Inflammatory macrophage treated with lipopolysaccharide for 1 hour (primary cell): ENCODE measurements at places on chromosomes 12 and 14.

GRCh38 chr14:100032738-100033137 is 32.5 kb upstream of the EVL start:
- DNase-seq, result no peak

DNA sequence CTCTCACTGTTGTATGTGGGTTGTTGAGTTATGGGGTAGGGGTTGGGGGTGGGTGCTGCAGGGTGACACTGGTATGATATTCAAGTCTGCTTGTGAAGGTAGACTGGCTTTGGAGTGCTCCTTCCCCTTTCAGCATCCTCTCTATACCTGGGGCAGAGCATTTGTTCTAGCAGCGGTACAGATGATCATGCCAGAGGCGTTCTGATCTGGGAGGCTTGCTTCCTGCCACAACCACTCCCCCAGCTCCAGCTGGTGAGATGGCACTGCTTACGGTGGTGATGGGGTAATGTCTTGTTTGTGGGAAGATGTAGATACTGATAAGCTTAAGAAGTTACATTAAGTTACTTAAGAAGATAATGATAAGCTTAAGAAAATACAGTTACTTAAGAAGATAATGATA is 131.8 kb downstream of the ERC1 start:
- DNase-seq, result no peak

DNA sequence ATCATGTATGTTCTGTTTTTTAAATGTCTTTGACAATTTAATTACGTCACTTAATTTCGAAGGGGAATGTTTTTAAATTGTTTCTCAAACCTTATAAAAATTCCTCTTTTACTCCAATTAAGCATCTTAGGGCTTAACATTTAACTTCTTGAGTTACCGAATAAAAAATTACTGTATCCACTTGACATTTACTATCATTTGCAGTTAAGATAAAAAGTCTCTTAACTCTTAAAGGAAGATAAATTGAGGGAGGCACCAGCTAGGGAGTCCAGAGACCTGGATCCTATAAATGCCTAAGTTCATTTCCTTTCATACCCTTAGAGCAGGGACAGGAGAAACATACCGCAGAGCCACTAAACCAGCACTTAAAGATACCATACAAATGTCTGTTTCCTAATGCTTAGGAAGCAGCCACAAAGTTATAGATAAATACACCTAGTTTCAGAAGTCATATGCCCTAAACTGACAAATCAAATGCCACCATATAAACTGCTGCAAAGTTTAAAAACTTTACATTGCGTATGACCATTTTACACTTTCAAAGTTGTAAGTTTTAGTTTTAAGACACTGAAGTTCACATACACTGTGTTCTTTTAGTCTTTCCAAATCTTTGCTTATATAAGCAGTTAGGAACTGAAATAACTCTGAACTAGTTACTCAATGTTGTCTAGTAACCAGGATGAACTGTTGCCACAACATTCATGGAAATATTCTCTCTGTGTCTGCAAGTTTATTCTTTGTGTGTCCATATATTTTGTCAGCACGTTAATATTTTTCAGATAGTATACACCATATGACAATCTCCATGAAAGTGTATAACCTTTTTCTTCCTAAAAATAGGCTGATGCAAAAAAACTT is 71.2 kb downstream of the GALNT4 start:
- DNase-seq, result peak; percentile 65

DNA sequence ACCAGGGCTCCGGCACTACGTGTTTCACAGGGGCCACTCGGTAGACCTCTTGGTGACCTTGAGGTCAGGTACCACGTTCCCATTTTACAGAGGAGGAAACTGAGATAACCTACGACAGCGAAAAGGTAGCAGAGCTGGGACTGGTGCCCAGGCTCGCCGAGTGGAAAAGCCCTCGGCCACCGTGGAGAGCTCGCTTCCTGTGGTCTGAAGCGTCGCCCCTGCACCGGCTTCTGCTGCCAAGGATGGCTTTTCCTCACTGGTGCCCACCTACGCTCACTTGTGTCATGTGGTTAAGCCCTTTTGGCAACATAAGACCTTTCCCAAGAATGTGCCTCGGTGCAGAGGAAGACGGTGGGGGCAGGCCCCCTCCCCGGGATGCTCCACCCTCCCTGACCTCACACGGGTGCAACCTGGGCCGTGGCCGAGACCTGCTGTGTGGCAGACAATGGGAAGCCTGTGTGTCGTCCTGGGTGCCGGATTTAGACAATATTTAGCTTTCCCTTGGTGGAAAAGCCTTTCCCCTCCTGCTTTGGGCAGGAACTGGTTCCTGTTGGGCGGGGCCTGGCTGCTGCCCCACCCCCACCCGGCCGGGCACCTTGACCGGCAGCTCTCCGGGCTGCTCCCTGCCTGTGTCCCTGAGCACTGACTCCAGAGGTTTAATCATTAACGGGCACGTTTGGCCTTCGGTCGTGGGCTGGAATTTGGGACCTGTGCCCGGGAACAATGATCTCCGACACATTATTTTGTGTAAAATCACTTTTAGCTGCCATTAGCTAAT is 32.4 kb upstream of the PPP1R13B start:
- DNase-seq, result no peak

GRCh38 chr14:63908667-63909264 is 56.0 kb downstream of the SYNE2 start:
- DNase-seq, result no peak

- DNase-seq, result no peak
These were observed 160.5 kb downstream of the NUAK1 start for GRCh38 chr12:105978276-105978675.
